ENCODE measurements at places on chromosomes 3 and 15.
A peak's percentile ranks its signal among the peaks of the same experiment; 100 is the strongest.

DNA sequence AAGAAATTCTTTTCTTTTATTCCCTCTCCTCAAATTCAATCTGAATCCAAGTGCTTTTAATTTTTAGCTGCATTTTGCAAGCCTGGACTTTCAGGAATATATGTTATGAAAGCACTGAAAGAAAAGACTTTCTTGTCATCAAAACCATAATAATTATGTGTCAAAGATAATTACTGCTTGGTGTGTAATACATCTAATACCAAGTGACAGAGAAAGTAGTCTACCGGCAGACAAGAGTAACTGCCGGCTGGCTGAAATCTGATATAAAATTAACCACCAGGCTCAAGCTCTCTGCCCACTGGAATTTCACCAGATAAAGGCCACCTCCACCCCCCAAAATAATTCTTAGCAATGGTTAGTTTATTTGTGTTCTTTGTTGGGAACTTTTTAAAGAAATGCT, 220.9 kb upstream of the CDIN1 start:
- no peak overlapping the region for H3K27ac ChIP-seq
- H3K27me3 ChIP-seq, result no peaks in the 10 kb centered on the region
- H3K4me3 ChIP-seq, result no peak overlapping the region
- DNase-seq, result no peak
- H3K4me1 ChIP-seq, result no peaks in the 10 kb centered on the region

DNA sequence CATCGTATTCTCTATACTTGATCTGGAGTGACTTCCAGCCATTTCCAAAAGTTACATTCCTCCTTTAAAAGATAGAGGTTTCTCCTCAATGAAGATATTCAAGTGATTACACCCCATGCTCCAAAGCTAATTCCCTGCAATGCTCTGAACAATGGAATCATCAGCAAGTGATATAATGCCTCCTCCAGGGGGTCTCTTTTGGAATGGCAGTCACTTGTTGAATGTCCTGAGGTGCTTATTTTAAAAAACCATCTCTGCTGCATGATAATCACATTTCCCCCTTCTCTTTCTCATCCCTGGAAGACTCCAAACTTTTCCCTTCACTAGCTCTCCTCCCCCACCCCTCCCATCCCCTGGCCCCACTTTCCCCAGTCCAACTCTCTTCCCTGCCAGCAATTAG, 2.6 kb downstream of the LHFPL4 start:
- no peak overlapping the region for H3K27ac ChIP-seq
- no peak for DNase-seq
- no peaks in the 10 kb centered on the region for H3K36me3 ChIP-seq
- H3K4me3 ChIP-seq, result no peak overlapping the region

DNA sequence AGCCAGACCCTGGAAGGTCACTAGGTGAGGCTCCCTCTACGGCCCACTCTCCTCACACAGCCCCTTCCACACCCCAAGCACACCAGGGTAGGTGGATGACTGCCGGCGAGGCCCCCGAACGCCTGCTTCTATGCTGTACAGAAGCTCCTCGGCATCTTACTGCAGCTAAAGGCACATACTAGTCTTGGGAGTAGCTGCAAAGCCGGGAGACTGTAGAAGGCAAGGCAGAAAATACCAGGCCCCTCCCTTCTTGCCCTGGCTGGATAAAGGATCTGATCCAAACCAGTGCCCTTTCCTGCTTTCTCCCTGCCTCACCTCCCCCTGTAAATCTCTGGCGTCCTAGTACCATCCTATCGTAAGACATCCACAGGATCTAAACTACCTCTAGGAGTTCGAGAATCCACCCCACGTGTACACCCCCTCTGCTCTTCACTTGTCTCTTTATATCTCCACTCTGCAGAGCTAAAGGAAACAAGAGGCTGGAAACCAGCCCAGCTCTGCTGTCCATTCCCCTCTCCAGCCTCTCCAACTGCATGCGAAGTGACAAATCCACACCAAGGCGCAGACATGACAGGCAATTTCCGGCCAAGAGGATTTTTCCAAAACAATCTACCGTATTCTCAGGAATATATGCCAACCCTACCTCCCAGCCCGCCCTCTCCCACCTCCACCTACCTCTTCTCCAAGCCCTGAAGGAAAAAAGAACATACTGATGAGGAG, 11.8 kb downstream of the TNK2 start:
- no peaks in the 10 kb centered on the region for H3K27me3 ChIP-seq
- peaks cover 54% of the 10 kb centered on the region for H3K4me1 ChIP-seq
- peak overlapping the region; percentile 95 for H3K27ac ChIP-seq

DNA sequence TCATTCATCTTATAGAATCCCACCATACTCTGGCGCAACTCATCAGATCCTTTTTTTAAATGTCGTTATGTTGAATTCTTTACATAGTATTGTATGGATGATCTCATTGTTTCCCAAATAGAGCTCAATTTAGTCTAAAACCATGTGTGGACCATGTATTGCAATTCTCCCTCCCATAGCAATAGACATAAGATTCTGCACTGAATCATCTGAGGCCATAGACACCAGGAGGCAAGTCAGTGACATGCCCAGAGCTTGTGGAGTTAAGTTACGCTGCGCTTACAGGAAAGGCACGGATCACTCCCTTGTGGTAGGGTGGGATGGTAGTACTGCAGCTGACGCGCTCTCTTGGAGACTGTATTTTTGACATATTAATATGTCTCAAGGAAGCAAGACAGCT, 211.0 kb downstream of the GABRB3 start:
- H3K4me1 ChIP-seq, result no peaks in the 10 kb centered on the region
- no peaks in the 10 kb centered on the region for H3K36me3 ChIP-seq
- no peak overlapping the region for H3K27ac ChIP-seq
- no peak for DNase-seq
- no peaks in the 10 kb centered on the region for H3K27me3 ChIP-seq

DNA sequence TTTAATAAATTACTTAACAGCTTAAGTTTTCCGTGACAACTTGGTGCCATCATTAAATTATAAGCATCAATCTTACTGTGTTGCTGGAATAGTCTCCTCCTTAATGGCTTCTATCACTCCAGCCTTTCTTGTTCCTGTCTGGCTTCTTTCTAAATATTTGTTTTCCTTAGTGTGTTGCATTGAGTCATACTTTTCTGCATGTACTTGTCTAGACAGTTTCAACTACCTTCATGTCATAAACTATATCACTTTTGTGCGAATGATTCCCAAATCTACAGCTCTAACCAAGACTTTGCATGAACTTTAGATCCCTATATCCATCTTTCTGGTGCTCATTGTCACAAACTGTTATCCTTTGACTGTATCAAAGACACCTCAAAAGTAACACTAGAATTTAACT, 78.4 kb downstream of the AKAP13 start:
- peaks cover 5% of the 10 kb centered on the region for H3K36me3 ChIP-seq
- DNase-seq, result no peak
- peaks cover 31% of the 10 kb centered on the region for H3K4me1 ChIP-seq
- no peak overlapping the region for H3K27ac ChIP-seq
- H3K4me3 ChIP-seq, result no peak overlapping the region

DNA sequence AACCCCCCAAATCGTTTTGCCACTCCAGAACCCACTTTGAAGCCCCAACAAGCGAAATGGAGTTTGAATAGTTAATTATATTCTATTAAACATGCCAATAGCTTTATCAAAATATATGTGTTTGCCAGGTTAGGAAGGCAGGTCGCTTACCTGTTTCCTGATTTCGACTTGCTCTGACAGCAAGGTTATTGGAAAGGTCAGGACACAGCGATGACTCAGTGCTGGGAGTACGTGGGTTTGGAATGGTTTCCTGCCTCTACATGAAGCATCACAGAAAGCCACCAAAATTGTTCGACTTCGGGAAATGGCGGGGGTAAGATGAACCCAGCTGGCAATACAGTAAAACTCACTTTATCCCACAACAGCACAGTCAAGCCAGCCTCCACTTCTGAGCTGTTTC, 135.6 kb upstream of the ABI3BP start:
- H3K4me1 ChIP-seq, result peaks cover 6% of the 10 kb centered on the region
- DNase-seq, result no peak
- no peaks in the 10 kb centered on the region for H3K36me3 ChIP-seq
- H3K27ac ChIP-seq, result no peak overlapping the region
- no peak overlapping the region for H3K4me3 ChIP-seq
- peaks cover 9% of the 10 kb centered on the region for H3K27me3 ChIP-seq

DNA sequence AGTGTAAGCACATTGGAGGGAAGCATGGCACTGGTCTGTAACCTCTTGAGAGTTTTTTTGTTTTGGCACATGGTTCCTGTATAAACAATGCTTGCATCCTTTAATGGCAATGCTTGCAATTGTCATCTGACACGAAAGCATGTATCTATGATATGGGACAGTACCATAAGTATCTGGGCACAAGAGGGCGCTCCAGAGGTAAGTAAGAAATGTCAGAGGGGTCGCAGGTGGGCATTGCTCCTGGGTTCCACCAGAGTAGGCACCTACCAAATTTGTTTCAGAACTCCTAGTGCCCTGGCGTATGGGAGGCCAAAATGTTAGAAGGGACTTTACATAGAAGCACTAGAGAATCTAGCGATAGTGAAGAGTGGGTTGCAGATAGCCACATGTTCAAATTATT, 58.7 kb upstream of the BCHE start:
- no peaks in the 10 kb centered on the region for H3K27me3 ChIP-seq
- no peaks in the 10 kb centered on the region for H3K4me1 ChIP-seq
- no peak overlapping the region for H3K27ac ChIP-seq
- DNase-seq, result no peak

GRCh38 chr3:181868576-181869082, 156.9 kb downstream of the SOX2 start:
- no peaks in the 10 kb centered on the region for H3K36me3 ChIP-seq
- no peaks in the 10 kb centered on the region for H3K4me1 ChIP-seq
- H3K4me3 ChIP-seq, result no peak overlapping the region
- no peak overlapping the region for H3K27ac ChIP-seq
- H3K27me3 ChIP-seq, result no peaks in the 10 kb centered on the region

GRCh38 chr3:194235160-194235559, 99.2 kb downstream of the HES1 start:
- H3K36me3 ChIP-seq, result no peaks in the 10 kb centered on the region
- DNase-seq, result no peak

- no peak overlapping the region for H3K4me3 ChIP-seq
- no peaks in the 10 kb centered on the region for H3K4me1 ChIP-seq
- H3K27ac ChIP-seq, result no peak overlapping the region
- no peaks in the 10 kb centered on the region for H3K36me3 ChIP-seq
- H3K27me3 ChIP-seq, result no peaks in the 10 kb centered on the region
- no peak for DNase-seq
Measured at GRCh38 chr15:55422089-55422488, 13.8 kb downstream of the PIERCE2 start.

GRCh38 chr3:170633573-170633972, 47.7 kb upstream of the SLC7A14 start:
- no peak for DNase-seq
- H3K27me3 ChIP-seq, result peaks cover 2% of the 10 kb centered on the region
- no peak overlapping the region for H3K4me3 ChIP-seq
- no peaks in the 10 kb centered on the region for H3K36me3 ChIP-seq
- peaks cover 3% of the 10 kb centered on the region for H3K4me1 ChIP-seq
- H3K27ac ChIP-seq, result no peak overlapping the region

DNA sequence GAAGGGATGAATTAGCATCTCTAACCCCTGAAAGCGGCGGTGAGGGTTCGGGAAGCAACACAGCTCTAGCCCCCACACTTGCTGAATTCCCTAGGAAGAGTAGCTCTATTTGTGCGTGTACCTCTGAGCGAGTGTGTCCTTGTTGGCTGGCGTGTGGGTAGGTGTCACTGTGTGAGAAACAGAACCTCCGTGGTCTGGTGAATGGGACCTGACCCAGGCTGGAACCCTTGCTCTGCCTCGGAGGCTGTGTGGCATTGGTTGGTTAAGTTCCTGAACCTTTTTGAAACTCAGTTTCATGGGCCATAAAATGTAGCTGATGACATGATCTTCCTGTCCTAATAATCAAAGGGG, 414 bp upstream of the TMEM115 start:
- peaks cover 27% of the 10 kb centered on the region for H3K36me3 ChIP-seq
- H3K27me3 ChIP-seq, result no peaks in the 10 kb centered on the region
- H3K27ac ChIP-seq, result peak overlapping the region; percentile 95
- H3K4me3 ChIP-seq, result peak overlapping the region; percentile 98

GRCh38 chr3:13762906-13763305, 117.0 kb downstream of the WNT7A start:
- H3K4me3 ChIP-seq, result no peak overlapping the region
- peaks cover 2% of the 10 kb centered on the region for H3K27me3 ChIP-seq
- no peak for DNase-seq

- no peak overlapping the region for H3K4me3 ChIP-seq
- no peak overlapping the region for H3K27ac ChIP-seq
- DNase-seq, result no peak
Measured at GRCh38 chr3:70531838-70532489, 219.5 kb upstream of the MDFIC2 start.

All from activated CD4-positive, alpha-beta T cell treated with anti-CD3 and anti-CD28 coated beads, Interleukin-2, amount 10 ng/mL, durations not matched to agents 24 days and 14 days (primary cell).